ENCODE measurements at places on chromosomes 7 and 10.

DNA sequence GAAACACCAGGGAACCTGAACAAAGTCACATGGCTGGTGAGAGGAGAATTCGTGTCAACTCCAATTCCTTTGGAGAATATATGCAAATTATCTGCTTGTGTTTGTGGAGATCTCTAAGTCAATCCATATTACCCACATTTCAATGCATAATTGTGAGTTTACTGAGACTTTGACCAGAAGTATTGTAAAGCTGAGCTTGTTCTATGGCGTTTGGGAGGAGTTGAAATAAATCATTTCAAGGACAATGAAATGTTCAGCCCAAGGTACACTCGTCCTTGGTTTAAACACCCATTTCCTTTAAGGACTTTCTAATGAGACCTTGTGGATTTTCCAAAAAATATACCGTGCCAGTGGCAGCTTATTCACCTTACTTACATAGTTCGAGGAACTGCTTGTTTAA, 186.6 kb upstream of the HDAC9 start:
- ATAC-seq: no peak

DNA sequence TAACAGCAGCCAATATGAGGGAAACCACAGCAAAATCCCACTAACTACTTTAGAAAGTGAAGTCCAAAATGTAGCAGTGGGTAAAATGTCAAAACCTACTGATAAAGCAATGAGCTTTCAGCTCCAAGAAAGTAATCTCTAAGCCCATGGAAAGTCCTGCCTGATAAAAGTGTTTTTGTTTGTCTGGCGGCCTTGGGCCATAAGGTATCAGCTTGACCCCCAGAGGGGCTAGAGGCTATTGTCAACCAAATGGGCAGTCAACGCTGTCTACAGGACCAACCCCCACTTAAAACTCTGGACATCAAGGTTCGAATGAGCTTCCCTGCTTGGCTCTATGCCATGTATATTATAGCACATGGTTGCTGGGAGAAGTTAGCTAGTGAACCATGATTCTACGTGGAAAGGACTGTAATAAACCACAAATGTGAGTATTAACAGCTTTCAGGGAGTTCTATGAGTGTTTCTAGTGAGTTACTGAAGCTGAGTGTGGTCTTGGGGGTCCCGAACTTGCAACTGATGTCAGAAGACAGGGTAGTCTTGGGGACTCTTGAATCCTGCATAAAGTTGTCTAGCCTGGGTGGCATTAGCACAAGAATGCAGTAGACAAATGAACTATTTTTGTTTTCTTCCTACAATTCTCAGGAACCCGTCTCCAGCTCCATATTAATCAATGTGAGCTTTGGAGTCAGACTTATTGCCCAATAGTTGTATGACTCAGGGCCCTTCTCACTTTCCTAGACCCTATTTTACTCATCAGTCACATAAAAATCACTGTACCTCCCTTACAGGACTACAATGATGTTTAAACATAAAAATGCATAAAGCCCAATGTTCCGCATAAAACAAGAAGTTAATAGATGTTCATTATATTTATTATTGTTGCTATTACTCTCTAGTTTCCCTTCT, 164.9 kb downstream of the DGKI start:
- ATAC-seq: no peak

- ATAC-seq: no peak
Observed at GRCh38 chr10:123021517-123021916, 12.7 kb downstream of the ACADSB start.

- no peak for ATAC-seq
Observed at GRCh38 chr10:29386342-29386999, 97.6 kb downstream of the LYZL1 start.

- ATAC-seq: no peak
Observed at GRCh38 chr7:47543714-47544113, 38.2 kb downstream of the TNS3 start.
